ENCODE measurements at places on chromosomes 7 and 10.

DNA sequence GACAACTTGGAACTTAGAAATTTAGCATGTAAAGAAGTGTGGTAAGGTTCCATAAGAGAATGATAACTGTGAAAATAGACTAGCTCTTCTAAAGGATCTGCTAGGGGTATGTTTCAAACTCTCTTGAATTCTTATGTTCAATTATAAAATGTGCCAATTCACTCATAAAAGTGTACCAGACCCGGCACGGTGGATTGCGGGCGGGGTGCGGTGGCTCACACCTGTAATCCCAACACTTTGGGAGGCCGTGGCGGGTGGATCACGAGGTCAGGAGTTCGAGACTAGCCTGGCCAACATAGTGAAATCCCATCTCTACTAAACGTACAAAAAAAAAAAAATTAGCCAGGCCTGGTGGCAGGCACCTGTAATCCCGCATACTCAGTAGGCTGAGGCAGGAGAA lies 105.4 kb upstream of the CAV2 start:
- DNase-seq, result no peak

DNA sequence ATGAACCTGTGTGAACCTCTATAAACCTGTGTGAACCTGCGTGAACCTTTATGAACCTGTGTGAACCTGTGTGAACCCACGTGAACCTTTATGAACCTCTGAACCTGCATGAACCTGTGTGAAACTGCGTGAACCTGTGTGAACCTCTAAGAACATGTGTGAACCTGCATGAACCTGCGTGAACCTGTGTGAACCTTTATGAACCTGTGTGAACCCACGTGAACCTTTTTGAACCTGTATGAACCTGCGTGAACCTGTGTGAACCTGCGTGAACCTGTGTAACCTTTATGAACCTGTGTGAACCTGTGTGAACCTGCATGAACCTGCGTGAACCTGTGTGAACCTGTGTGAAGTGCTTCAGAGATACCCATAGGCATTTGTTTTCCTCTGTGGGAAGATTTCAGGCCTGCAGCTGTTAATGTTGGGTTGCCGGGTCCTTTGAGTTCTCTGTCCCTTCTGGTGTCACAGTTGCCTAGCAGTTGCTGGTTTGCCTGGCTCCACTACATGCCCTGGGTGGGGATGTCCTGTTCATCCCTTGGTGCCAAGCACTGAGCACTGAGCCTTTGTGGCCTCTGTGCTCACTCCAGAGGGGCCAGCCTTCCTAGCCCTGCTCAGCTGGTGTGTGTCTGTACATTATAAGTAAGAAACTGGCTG lies 97.9 kb downstream of the DOCK1 start:
- no peak for DNase-seq

DNA sequence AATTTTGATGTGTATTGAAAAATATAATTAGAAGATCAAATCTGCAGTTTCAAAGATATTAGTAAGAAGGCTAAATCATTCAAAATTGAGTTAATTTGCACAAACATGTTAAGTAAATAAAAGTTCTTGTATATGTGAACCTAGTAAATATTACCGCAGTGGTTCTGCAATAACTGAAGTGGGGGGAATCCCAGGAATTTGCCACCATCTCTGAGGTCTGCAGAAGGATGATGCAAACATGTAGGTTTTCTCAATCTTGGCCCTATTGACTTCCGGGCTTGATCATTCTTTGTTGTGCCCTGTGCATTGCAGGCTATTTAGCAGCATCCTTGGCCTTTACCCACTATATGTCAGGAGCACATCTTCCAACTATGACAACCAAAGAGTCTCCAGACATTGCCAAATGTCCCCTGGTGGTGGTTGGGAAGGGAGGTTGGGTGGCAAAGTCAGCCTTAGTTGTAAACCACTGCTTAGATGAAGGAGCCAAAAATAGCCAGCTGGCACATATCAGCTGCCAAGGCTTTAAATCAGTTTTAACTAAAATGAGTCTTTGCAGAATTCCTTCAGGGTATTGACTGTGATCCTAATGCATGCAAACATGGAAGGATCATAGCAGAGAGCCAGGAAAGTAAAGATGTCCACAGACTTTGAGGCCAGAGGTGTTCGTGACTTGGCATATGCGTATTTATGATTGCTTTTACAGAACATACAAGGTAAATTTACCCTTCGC lies 146.3 kb downstream of the TRIL start:
- no peak for DNase-seq

- DNase-seq, result no peak
Observed at GRCh38 chr7:5510426-5511045, 86.9 kb upstream of the TNRC18 start.

GRCh38 chr7:71329030-71329660 lies 197.2 kb downstream of the GALNT17 start:
- no peak for DNase-seq

GRCh38 chr10:78520737-78521430 lies 487.2 kb downstream of the RPS24 start:
- no peak for DNase-seq

DNA sequence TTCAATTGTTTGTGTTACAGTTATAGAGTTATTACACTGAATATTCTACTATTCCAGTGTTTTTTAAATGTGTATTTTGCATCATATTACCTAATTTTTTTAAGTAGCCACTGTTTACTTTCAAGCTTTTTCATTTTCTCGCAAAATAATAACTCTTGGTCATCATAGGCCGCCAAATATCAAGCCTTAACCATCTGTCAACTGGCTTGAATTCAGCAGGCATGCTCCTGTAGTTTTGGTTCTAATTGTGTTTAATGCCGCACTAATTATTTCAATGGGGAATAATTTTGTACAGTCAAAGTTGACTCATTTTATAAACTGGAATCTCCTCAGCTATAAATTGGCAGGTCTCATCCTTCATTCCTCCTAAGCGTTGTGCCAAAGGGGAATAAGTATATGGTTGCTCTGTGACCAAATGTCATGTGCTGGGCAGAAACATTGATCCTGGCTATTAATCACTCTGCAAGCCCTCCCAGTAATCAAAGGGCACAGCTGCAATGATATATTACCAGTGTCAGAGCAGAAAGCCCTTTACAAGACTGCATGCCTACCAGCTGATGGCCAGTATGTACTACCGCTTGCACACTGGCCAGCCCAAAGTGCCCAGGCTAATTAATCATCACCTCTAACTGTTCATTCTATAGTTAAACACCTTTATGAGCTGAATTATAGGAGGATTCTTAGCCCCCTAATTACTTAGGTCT lies 74.8 kb downstream of the SKAP2 start:
- no peak for DNase-seq

GRCh38 chr7:133025056-133025455 lies 56.8 kb downstream of the CHCHD3 start:
- DNase-seq, result no peak

Measured in body of pancreas (tissue), 4 donors.